Muscle of back (tissue), 13 donors: ENCODE measurements at places on chromosomes 6 and 20.
A peak's percentile ranks its signal among the peaks of the same experiment; 100 is the strongest.

DNA sequence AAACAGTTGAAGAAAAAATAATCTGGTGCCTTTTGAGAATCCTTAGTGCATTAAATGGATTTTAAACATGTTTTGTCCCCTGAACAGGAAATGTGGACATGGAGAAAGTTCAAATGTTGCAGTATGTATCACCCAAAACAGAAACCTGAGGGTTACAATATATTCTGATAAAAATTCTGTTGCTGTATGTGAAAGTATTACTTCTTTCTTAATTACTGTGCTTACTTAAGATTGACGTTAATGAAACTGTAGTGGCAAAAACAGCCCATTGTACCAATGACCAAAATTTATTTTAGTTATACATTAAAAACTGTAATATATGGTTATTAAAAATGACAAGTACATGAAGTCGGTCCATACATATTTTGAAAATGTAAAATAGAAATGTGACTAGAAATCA lies 100.6 kb downstream of the PRDM1 start:
- DNase-seq, result no peak

- no peak for DNase-seq
Measured at GRCh38 chr20:3068986-3069900, 2.2 kb upstream of the OXT start.

- DNase-seq, result no peak
Measured at GRCh38 chr6:111439171-111439570, 43.8 kb downstream of the REV3L start.

DNA sequence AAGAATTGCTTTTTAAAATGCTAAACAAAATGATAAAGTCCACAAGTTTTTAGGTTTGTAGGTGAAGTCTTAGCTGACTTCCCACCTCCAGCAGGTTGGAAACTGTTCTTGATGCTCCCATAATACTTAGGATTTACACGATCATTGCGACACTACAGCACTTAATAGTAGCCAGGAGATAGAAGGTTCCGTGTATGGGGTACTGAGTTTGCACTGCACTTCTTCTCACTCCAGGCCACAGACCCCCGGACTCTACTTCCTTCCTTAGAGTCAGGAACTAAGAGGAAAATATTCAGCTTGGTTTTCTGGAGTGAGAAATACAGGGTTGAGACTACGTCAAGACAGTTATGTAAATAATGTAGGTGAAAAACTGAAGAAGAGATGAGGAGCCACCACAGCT lies 56.1 kb upstream of the SGK1 start:
- DNase-seq, result no peak

GRCh38 chr6:111798281-111798725 lies 74.9 kb downstream of the FYN start:
- DNase-seq, result no peak

DNA sequence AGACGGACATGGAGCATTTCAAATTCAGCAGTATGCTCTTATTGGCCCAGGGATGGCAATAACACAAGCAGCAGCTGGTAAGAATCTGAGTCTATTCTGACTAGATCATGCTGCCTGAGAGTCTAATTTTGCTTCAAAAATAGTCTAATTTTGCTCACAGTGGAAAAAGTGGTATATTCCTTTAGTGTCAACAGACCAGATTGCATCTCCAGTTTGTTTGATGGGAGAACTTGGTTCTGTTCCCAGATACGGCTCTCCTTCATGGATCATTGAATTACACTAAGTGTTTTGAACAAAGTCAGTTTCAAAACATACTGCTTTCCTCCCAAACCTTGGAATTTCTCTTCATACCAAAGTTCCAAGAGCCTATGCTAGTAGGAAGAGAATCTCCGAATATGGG lies 586.1 kb downstream of the RNF144B start:
- DNase-seq, result peak; percentile 37
